Brain microvascular endothelial cell (primary cell): ENCODE measurements at places on chromosomes 1 and 21.

GRCh38 chr1:231814021-231814420 lies 187.4 kb downstream of the DISC1 start:
- no peak for DNase-seq

GRCh38 chr1:27931759-27932158 lies 3.0 kb upstream of the SMPDL3B start:
- no peak for DNase-seq

DNA sequence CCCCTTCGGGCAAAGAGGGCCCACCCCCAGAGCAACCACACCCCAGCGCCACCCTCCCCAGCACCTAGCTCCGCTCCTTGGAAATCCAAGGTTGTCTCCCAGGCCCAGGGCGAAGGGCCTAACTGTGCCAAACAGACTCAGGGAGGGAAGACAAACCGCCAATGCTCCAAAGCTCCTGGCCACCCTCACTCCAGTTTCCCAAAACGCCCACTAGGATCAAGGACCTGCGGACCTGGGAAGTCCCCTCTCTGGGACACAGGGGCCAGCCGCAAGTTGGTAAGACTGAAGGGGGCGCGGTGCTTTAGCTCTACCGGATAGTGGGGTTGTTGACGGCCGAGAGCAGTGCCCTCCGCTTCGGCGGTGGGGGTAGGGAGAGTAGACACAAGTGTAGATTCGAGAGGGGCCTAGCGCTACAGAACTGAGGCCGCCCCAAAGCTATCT lies 581 bp downstream of the IRF6 start:
- no peak for DNase-seq

GRCh38 chr1:182301026-182301436 lies 90.6 kb downstream of the GLUL start:
- DNase-seq = no peak

DNA sequence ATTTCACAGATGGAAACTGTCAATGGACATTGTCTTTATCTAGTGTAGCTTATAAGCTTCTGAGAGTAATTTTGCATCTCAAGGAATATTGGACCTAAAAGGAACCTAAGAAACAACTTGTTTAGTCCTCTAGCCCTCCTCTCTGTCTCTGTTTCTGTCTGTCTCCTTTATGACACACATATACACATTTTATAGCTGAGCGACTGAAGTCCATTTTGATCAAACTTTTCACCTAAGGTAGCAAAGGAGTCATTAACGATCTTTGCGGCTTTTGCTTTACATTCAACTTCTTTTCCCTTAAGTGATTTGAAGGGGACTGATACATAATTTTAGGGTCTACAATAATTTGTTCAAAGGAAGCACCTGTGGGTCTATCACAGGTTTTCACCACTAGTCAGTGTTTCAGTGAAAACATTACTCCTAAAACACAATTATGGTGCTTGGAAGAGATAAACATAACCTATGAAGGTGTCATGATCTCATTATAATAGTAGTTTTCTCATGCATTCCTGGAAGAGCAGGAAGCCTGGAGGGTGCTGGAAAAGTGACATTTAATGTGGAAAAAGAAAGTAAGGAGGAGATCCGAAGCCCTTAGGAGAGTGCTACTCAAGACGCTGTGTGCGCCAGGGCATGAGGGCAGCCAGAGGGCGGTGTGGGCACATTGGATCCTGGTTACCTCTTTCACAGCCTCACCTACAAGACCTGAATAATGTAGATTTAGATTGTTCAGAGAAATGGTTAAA lies 248.6 kb downstream of the DNM3 start:
- peak; percentile 44 for DNase-seq

- no peak for DNase-seq
These were observed 93.9 kb upstream of the PRMT6 start for GRCh38 chr1:106962591-106962990.

GRCh38 chr1:183871601-183872000 lies 66.7 kb downstream of the RGL1 start:
- no peak for DNase-seq
